Stimulated activated CD8-positive, alpha-beta memory T cell treated with anti-CD3 and anti-CD28 coated beads, Interleukin-4, amount 100 ng/mL, for 24 hours (primary cell): ENCODE measurements at places on chromosomes 1 and 21.
A peak's percentile ranks its signal among the peaks of the same experiment; 100 is the strongest.

- DNase-seq, result no peak
Observed at GRCh38 chr1:189158155-189158554, 1319.5 kb downstream of the BRINP3 start.

- no peak for DNase-seq
Observed at GRCh38 chr1:1479547-1480487, 8.3 kb downstream of the ATAD3B start.

DNA sequence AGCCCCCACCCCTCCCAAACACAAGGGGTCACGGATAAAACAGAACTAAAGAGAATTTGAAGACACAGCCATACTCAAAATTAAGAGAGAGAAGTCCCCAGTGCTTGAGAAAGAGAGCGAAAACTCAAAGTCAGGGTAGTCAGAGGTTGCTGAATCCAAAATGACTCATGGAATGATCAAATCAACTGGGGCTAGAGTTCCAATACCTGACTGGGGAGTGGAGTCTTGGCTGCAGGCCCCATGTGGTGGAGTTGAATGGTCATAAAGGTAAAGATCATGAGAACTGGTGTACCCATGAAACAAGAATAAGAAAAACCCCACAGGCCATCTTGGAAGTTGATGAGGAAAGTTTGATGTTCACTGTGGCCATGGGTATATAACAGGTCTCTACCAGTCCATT lies 84.5 kb upstream of the LRRN2 start:
- DNase-seq, result no peak

DNA sequence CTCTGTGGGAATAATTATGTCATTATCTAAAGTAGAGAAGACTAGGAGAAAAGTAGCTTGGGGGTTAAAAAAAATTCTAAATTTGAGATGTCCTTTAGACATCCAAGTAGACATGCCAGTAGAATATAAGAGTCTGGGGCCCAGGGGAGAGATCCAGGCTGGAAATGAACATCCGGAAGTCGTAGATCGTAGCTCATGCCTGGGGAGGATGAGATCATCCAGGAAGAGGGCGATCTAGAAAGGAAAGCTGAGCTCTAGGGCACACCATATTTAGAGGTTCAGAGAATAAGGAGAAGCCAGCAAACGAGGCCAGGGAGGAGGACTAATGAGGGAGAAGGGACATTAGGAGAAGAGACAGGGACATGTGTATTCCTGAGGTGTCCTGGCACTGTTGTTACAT lies 12.2 kb downstream of the NGF start:
- DNase-seq, result no peak

DNA sequence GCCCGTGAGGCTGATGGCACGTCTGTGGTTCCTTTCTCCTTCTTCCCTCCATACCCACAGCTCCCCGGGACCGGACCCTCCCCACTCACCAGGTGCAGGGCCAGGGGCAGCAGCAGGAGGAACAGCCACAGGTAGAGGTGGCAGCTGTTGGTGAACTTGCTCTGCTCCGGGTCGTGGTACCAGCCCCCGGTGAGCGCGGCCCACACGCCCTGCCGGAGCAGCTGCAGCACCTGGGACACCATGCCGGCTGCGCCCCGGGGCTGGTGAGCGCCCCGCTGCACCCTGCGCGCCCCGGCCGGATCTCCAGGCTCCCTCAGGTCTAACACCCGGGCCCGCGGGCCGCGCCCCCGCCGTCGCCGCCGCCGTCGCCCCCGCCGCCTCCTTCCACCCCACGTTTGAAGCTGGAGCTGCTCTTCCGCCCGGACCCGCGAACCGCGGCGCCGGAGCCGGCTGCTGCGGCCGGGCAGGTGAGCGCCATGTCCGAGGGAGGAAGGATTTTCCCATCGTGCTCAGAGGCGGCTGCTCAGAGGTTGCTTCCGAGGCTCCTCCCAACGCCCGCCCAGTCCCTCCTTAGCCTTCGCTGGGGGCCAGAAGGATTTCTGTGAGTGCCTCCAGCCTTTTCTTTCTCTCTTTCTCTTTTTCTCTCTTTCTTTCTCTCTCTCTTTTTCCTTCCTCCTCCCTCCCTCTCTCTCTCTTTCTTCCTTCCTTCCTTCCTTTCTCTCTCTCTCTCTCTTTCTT lies at the start of gene PCNX2:
PCNX2 (minus strand) TSS at position 489 of the 738 bp plus-strand sequence; CDS start at position 242, 247 bp downstream.
- DNase-seq, result peak; percentile 61

- DNase-seq, result peak; percentile 30
Observed at GRCh38 chr21:32403201-32403777, 9.2 kb upstream of the EVA1C start.

DNA sequence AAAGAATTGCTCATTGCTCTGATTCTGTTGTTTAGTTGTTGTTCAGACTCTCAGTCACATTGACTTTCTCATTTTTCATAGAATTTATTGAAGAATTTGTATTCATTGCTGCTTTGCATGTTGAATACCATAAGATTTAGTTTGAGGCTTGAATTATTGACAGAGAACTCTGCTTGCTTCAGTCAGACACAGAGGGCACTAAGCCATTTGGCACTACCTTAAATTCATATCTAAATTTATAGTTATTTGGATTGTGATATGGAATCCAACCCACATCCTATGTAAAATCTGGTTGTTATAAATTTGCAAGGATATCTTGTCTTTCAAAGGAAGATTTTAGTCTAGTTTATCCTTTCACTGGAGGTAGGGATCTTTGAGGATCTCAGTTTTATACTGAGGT lies 1748.6 kb downstream of the BRINP3 start:
- DNase-seq, result no peak

DNA sequence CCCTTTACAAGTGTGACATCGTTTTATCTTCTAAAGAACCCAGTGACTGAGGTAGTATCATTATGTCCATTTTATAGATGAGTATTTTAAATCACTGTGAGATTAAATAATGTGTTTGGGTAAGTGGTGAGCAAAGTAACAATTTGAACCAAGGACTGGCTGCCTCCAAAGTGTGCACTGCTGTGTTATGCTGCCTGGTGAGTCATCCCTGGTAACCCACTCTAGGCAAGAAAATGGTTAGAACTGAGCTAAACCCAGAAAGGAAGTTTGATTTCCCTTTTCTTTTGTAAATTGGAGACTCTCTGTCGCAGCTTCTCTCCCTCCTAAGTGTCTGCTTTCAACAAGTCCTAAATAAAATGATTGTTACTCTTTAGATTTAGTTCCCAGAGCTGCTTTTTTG lies 342.8 kb upstream of the KAZN start:
- no peak for DNase-seq

DNA sequence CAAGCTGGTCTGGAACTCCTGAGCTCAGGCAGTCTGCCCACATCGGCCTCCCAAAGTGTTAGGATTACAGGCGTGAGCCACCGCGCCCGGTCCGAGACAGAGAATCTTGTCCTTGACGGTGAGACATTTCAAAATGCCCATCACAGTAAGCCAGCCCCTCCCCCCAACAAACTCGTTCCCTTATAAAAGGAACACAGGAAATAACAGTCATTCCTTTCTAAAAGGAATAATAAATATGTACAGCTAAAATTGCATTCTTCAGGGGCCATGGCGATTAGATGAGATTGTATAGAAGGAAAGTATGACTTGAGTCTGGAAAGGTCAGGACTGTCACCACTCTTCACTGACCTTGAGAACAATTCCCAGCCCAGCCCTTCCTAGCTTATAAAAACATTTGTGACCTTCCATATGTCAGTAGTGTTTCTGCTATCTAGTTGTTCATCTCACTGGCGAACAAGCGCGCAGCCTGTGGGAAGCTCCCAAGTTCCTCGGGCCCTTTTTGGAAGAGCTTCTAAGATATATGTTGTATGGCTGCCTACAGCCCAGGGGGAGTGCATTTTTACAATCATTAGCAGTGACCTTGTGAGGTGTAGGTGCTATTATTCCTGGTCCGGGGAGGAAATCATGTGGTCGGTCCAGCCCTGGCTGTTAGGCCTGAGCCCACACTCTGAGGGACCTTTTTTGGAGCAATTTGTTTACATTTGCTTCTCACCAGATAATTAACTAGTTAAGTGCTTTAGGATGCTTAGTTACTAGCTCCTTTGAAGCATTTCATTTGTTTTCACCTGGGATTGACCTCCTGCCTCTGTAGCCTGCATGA lies 8.7 kb downstream of the SZRD1 start:
- no peak for DNase-seq

GRCh38 chr1:51222136-51222787 lies 13.8 kb upstream of the RNF11 start:
- no peak for DNase-seq

GRCh38 chr1:226029568-226030225 lies 30.6 kb upstream of the SDE2 start:
- no peak for DNase-seq

GRCh38 chr1:12634696-12635202 lies 9.1 kb upstream of the AADACL4 start:
- DNase-seq, result no peak

DNA sequence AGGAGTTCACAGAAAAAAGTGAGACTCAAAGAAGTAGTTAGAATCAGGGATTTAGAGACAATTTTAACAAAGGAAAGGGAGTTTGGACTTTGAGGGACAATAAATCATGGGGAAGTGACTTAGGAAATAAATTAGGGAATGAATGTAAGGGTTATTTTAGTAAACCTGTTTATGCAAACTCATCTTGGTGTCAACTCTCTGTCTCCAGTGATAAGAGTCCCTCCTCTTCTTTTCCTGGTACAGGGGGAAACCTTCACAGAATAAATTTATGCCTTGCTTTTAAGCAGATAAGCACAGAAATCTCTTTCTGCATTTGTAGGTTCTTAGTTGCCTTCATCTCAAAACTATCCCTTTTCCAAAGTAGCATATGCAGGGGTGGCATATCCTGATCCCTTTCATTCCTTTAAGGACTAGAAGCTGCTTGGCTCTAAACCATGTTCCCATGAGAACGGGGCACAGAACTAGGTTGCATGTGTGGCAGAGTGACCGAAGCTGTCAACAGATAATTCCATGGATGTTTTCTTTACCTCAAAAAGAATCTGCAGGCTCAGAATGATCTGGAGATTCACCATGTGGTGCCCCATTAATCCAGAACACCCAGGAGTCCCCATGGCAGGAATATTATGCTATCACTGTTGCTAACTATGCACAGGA lies 155.4 kb downstream of the ZNF648 start:
- DNase-seq, result no peak

DNA sequence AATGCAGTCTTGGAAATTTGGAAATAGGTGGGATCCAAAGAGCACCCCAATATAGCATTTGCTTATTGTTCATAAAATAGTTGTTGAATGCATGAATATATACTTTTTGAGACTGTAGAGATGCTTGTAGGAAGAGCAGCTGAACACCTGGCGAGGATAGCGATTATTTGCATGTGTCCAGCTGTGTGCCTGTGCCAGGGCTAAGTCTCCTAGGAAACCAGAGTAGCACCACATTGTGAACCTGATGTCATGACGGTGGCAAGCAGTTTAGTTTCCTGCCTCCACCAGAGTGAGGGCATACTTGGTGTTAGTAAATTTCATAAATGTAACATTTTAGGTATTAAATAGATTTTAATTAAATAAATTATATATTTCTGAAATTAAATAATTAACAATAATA lies 37.3 kb upstream of the IRF2BP2 start:
- DNase-seq, result no peak

DNA sequence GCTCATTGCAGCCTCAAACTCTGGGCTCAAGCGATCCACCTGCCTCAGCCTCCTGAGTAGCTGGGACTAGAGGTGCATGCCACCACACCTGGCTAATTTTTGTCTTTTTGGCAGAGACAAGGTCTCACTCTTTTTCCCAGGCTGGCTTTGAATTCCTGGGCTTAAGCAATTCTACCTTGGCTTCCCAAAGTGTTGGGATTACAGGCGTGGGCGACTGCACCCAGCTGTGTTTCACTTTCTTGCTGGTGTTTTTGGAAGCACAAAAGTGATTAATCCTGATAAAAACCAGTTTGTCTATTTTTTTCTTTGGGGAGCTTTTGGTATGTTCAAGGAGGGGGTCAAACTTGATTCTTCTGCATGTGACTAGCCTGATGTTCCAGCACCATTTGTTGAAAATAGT lies 19.3 kb downstream of the RNF11 start:
- no peak for DNase-seq
